ENCODE measurements at places on chromosomes 3 and 15. TPM values are rescaled to one million over a fixed set of nuclear protein-coding genes. Genes with fewer than 3 reads are reported as not detected.

LRRC49 gene
- 9.8 TPM for total RNA-seq

ATP10A gene
- total RNA-seq: 19.8 TPM

DNA sequence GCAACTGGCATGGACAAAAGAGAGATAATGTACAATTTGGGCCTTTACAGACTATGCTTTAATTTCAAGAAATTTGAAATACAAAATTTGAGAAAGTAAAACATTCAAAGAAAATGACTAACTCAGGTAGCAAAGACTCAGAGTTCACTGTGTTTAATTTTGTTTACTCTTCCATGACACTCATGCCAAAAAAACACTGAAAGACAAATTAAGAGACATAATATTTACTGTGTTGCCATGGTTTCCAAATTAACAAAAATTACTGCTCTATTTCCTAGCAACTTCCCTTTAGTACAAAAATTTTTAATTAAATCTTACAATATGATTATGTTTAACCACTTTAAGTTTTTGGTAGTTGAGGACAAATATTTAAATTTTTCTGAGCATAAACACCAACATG is 29.6 kb downstream of the LRRFIP2 start:
- DNase-seq: no peak

GRCh38 chr3:86743233-86743632 is 247.7 kb downstream of the VGLL3 start:
- no peak for DNase-seq

DNA sequence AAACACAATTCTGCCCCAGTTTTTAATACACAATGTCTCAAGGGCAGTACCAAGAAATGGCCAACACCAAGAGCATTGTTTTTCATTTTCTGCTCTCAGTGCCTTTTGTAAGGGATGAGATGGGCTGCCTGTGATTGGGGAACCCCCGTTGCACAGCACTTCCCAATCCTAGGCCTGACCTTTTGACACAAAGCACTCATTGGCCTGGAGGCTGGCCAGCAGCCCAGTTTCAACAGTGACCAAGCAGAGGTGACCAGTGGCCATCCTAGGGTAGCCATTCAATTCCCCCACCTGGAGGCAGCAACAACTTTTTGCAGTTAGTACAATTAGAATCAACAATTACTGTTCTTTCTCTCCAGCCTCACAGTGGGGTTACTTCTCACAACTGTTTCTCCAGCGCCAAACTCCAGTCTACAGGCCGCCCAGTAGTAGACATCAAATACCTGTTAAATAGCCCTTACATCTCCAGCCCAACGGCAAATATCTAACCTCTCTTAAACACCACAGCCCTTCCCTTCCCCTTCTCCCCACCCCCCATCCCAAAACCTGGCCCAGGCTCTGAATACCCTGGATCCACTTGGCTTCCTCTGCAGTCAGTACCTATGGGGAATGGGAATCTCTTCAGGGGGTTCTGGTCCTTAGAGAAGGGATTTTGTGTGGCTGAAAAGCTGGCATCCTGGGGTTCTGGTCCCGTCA is 8.9 kb upstream of the LRRC2 start:
- no peak for DNase-seq

DNA sequence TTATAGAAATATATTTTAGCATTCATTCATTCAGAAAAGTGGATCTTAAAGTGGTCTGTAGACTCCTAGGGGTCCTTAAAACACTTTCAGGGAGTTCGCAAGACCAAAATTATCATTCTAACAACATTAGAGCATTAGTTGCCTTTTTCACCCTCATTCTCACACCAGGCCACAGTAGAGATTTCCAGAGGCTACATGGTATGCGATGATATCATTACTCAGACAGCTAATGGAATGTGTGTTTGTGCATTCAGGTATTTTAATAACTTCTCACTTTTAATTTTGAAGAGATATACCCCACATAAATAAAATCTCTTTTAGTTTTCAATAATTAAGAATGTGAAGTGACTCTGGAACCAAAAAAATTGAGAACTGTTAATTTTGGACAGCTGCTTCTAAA is 206.9 kb downstream of the NSUN3 start:
- DNase-seq: no peak

DNA sequence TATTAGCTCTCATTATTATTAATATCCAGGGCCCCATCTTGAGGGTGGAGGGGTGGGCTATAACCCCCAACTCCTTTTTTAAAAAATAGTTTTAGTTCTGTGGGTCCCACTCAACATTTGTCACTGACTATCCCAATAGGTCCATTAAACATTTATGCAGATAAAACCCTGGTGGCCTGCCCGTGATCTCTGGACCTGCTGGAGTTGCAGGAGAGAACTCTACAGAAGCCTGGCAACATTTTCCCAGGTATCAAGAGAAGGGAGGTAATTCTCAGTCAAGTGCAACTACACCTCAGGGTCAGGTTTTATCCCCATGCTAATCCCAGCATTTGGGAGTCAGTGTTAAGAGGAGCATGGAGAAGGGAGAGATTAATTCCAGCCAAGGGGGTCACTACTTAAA is 264.4 kb upstream of the PROK2 start:
- no peak for DNase-seq

SLCO3A1 gene
- total RNA-seq: 34.2 TPM

- DNase-seq: no peak
These were observed 3.7 kb downstream of the ACAA1 start for GRCh38 chr3:38133209-38133556.
